ENCODE measurements at places on chromosomes 7 and 10.

GRCh38 chr7:105602325-105603305 lies 21.3 kb upstream of the EFCAB10 start:
- no peak for DNase-seq

DNA sequence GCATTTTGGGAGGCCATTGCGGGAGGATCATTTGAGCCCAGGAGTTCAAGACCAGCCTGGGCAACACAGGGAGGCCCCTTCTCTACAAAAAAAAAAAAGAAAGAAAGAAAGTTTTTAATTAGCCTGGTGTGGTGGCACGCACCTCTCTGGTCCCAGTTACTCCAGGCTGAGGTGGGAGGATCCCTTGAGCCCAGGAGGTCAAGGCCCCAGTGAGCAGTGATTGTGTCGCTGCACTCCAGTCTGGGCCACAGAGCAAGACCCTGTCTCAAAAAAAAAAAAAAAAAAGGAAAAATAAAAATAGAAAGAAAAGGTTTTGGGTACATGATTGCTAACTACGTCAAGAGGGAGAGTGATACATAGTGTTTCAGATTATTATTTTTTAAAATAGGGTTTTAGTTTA lies 2.0 kb upstream of the USP54 start:
- no peak for DNase-seq

DNA sequence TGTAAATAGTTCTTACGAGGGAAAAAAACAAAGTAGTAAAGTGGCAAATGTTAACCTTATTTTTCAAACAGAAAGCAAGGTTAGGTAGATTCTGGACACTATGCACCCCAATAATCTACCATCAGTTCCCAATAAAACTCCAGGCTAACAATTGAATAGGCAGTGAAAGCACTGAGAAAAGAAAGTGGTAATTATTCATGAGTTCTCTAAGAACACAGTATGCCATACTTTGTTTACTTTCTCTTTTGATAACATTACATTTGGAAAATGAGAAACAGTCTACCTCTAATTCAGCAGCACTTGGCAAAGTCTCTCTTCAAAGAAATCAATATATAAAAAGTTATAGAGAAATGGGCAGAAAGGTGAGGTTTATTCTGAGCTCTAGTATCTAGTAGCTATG lies 18.4 kb downstream of the TM9SF3 start:
- DNase-seq = no peak

GRCh38 chr7:130493275-130493873 lies 1.5 kb downstream of the MEST start:
- no peak for DNase-seq

- peak; percentile 91 for DNase-seq
These were observed 14.0 kb upstream of the INSIG1 start for GRCh38 chr7:155283565-155284194.

GRCh38 chr7:87918740-87919139 lies 15.3 kb upstream of the ADAM22 start:
- no peak for DNase-seq

DNA sequence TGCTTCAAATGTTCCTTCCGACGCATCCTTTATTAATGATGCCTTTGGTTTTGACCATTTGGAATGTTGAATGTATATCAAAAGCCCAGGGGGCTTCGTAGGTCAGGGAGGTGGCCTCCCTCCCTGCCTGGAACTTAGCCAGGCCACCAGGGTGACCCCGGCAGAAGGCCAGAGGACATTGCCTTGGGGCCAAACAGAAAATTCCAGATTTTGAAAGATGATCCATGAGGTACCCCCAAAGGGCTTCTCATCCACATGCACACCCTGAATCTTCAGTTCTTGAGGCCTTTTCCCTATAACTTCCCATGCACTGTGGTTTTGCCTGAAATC lies 171.7 kb downstream of the ADAM12 start:
- DNase-seq = no peak
